ENCODE measurements at places on chromosomes 3 and 15. TPM values are rescaled to one million over a fixed set of nuclear protein-coding genes. Genes with fewer than 3 reads are reported as not detected.

The OSTN gene
- total RNA-seq: not detected

The GABRA5 gene
- 86.0 TPM for total RNA-seq

The MORC1 gene
- 0.02 TPM for total RNA-seq

The PP2D1 gene
- not detected for total RNA-seq

The KLHL40 gene
- total RNA-seq: not detected

The ZNF80 gene
- total RNA-seq: 0.04 TPM

The LCTL gene
- not detected for total RNA-seq

The CNTN4 gene
- total RNA-seq: not detected

The C3orf52 gene
- 11.3 TPM for total RNA-seq

The WDR93 gene
- 0.26 TPM for total RNA-seq

The SPATA12 gene
- 0.32 TPM for total RNA-seq

The CACNA1D gene
- total RNA-seq: 1.0 TPM

The ALDH1A3 gene
- 21.1 TPM for total RNA-seq

The LTF gene
- total RNA-seq: not detected

The SYNPR gene
- total RNA-seq: not detected

The KIF15 gene
- 11.4 TPM for total RNA-seq

The GRK7 gene
- total RNA-seq: not detected

The GPR156 gene
- total RNA-seq: 0.46 TPM
